SW480 (cell line): ENCODE measurements at places on chromosomes 4 and X.

DNA sequence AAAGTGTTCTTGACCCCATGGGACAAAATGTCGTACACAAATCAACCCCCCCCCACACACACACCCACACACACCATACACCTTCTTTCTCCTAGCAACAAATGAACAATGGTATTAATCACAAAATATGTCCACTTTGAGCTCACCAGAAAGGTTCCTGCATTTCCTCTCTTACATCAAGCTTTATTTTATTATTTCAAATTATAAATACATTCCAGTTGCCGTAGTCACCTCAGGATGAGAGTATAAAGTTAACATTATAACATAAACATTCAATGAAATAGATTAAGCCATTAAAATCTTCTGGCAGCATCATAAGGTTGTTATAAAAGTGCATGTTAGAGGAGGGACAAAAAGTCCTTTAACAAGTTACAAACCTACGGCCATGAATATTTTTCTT lies 7.3 kb downstream of the XK start:
- DNase-seq: no peak

GRCh38 chr4:151173871-151174270 lies 74.4 kb downstream of the RPS3A start:
- no peak for DNase-seq

GRCh38 chr4:123073650-123074049 lies 151.3 kb upstream of the NUDT6 start:
- no peak for DNase-seq

DNA sequence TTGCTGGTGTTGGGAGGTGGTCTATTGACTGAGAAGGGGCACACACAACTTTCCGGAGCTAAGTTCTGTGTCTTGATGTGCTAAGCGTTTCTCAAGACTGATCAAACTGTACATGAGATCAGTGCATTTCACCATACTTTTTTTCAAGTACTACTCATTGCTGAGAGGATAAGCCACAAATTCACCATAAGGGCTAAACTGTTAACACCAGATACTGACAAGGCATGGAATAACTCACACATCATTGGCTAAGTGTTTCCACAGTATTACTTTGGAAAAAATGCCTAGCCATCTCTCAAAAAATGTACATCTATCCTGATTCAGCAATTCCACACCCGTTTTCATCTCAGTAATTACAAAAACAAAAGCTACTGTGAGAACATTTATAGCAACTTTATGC lies 13.0 kb downstream of the RBMX start:
- no peak for DNase-seq

DNA sequence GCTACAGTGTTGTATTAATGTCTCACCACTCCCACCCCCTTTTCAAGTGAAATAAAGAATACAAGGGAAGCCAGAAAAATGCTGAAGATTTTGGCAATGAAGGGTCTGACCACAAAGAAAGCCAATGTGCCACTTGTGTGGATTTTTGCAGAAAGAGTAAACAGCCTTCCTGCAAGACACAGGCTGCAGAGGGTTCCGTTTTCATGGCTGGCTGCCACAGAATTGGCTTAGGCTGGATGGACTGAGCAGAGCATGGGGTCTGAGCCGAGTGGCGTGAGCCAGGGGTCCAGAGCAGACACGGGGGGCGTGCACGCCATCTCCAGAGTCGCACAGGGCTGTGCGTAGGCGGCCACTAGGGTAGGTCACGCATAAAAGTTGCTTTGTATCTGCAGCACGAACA lies 69.2 kb downstream of the MTNR1A start:
- DNase-seq: no peak
